ENCODE measurements at places on chromosomes 1 and 21.

GRCh38 chr1:117014209-117014608, 12.6 kb downstream of the CD101 start:
- DNase-seq, result no peak

- no peak for DNase-seq
Observed at GRCh38 chr1:28986306-28986910, 72.0 kb downstream of the EPB41 start.

DNA sequence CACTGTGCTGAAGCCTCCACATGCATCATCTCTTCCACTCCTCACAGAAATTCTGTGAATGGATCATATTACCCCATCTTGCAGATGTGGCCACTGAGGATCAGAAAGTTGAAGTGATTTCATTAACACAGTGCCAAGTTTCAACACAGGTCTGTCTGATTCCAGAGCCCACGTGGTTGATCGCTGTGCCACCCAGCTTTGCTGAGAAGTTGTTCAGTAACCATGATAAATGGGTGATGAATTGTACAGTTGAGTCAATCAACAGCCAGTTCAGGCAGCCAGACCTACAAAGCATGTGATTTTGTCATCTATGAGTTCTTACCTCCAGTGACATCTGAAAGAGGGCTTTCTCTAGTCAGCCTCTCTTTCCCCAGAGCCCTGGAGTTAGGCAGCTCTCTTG, 61.8 kb upstream of the GRHL3 start:
- no peak for DNase-seq

- no peak for DNase-seq
Observed at GRCh38 chr1:93056214-93056613, 22.9 kb upstream of the MTF2 start.

All from stimulated activated CD4-positive, alpha-beta T cell treated with anti-CD3 and anti-CD28 coated beads, Interleukin-2, amount 100 ng/mL, for 4 hours (primary cell).